CD4-positive, CD25-positive, alpha-beta regulatory T cell (primary cell): ENCODE measurements at places on chromosomes 3 and 15.

DNA sequence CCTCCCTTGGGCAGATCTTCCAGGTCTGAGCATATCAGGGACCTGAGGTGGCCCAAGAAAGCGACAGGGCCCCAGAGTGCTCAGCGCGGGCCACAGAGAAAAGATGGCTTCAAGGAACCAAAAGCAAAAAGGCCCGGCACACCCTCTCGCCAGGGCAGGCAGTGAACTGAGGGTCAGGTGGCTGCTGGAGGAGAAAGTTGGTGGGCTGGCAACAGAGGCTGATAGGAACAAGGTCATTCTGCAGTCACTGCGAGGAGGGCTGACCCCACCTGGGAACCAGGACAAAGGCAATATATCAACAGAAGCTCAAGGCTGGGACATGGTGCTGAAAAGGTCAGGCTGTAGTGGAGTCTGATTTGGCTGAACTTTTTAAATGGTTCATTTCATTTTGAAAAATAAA, 2.8 kb upstream of the ACSBG1 start:
- no peak for DNase-seq

GRCh38 chr15:26970712-26971210, at the start of gene GABRG3:
Gene GABRG3, plus strand, starts transcription at chr15:26971181.
- no peak for DNase-seq

DNA sequence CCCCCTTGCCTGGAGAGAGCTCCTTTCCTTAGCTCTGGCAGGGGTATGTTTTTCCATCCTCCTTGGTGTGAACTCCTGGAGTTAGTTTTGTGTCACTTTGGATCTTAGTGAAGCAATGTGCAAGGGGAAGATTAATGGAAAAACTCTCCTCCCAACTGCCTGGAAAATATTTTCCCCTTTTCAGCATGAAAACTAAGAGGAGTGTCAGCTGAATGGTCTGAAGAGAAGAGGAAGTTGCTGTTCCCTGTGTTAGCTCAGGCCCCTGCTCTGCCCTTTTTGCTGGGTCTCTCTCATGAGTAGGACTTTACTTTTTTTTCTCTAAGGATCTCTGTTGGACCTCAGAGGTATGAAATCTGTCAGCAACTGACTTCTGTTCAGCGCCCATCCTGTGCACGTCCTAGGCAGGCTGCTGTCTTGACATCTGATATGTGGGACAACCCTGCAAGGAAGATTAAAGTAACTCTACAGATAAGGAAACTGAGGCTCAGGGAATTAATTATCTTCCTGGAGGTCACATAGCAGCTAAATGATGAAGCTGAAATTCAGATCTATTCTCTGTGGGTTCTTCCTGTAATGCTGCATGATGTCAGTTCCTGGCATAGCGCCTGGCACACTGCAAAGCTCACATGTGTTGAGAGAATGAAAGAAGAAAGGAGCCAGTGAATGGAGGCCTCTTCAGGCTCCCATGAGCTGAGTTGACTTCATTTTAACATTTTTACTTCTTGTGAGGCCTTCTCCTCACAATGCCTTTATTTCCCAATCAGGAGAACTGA, 109.7 kb upstream of the GALNT15 start:
- DNase-seq, result no peak

GRCh38 chr15:34355241-34355640, 11.8 kb downstream of the LPCAT4 start:
- no peak for DNase-seq

GRCh38 chr3:105538483-105538882, 171.8 kb downstream of the ALCAM start:
- no peak for DNase-seq

DNA sequence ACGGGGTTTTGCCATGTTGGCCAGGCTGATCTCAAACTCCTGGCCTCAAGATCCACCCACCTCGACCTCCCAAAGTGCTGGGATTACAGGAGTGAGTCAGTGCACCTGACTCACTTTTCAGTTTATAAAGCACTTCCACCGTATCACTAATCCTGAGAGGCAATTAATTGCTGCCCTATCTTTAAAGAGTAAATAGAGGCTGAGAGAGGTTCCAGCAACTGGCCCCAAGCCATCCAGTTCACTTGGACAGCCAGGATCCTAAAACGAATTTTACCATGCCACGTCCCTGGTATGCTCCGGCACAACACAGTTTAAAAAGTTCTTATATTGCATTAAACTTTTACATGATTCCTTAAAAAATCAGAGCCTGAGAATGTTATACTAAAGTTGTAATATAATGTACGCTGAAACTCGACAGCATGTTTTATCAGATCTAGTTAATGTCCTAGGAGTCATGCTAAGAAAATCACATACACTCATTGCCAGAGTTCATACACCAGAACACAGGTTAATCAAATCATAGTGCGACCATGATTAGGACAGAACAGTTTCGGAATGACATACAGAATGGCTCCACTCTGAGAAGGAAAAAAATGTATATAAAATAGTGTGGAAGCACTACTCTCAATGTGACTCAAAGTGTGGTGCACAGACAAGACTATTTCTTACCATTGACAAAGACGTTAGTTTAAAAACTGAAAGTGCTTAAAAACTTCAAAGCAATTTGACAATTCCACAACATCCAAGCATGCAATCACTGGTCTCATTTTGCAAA, 125.4 kb downstream of the ULK4 start:
- DNase-seq, result peak; percentile 20

DNA sequence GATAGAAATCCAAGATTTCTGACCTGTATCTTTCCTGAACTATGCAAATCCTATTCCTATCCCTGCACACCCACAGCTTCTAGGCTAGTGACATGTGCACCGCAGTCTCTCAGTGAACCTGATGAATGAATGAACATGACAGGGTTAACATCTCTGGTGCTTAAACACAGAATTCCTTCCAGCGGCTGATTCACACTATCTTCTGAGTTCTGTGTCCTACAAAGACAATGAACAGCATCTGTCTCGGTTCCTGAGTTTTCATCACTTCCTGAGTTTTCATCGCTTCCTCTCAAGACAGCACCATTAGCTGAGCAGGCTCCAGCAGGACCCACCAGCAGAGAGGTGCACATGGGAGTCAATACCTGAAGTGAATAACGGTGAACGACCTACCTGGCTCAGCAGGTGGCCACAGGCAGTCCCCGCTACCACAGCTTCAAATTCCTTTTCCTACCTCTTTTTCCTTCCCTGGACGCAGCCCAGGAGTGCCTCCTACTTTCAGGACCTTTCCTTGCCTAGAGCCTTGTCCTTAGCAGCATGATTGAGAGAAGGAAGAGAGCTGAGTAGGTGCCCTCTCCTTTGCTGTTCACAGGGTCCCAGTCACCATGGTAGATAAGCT, 113.5 kb downstream of the IGF2BP2 start:
- no peak for DNase-seq

DNA sequence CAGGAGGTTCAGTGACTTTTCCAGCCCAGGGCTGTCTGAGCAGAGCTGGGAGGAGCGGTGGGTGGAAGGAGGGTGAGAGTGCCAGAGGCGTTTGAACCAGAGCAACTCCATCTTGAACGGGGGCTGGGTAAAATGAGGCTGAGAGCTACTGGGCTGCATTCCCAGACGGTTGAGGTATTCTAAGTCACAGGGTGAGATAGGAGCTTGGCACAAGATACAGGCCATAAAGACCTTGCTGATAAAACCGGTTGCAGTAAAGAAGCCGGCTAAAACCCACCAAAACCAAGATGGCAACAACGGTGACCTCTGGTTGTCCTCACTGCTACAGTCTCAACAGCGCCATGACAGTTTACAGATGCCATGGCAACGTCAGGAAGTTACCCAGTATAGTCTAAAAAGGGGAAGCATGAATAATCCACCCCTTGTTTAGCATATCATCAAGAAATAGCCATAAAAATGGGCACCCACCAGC, 60.2 kb downstream of the ABTB1 start:
- no peak for DNase-seq

DNA sequence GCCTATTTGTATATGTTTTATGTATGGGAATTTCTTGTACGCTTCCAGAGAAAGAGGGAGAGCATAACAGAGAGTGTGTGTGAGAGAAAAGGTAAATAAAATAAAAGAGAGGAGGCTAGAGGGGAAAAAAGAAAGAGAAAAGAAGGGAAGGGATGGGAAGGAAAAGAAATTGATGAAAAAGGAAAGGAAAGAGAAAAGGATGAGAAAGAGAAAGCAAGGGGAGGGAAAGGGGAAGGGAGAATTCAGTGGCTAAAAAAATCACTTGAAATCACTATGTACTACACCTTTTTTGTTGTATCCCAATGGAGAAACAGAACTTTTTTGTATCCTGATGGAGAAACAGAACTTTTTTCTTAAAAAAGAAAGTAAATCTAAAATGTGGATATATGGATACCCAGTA, 165.5 kb upstream of the MBNL1 start:
- DNase-seq, result no peak

DNA sequence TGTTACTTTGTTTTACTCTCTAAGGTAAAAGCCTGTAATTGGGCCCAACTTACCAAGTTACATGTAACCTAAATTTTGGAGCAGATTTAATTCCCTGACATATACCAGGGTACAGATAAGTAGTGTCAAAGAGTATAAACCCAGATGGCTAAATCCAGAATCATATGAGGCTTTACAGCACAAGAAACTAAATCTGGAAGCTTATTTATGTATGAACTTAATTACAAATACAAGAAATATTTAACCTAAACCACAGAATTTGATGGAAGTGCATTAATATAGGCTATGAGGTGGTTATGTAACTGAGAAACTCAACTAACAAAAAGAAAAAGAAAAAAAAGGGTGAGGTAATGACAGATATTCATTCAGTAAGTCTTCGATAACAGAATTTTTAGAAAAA, 930.2 kb upstream of the ALCAM start:
- DNase-seq, result no peak

DNA sequence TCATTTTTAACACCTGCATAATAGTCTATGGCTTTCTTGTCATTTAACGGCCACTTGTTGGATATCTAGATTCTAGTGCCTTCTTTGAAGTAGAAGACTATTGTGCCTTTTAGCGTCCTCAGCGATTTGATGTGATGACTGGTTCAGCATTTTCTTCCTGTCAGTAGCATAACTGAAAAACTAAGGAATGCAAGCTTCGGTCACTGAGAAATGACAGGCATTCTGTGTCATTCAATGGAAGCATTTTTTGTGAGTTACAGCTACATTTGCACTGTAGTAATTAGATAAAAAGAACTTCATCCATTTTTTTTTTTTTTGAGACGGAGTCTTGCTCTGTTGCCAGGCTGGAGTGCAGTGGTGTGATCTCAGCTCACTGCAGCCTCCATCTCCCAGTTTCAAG, 10.3 kb downstream of the NEK11 start:
- DNase-seq, result no peak

GRCh38 chr3:44561076-44561475, 6.1 kb downstream of the ZKSCAN7 start:
- DNase-seq, result no peak

GRCh38 chr15:28919679-28920655, 34.2 kb downstream of the APBA2 start:
- no peak for DNase-seq

DNA sequence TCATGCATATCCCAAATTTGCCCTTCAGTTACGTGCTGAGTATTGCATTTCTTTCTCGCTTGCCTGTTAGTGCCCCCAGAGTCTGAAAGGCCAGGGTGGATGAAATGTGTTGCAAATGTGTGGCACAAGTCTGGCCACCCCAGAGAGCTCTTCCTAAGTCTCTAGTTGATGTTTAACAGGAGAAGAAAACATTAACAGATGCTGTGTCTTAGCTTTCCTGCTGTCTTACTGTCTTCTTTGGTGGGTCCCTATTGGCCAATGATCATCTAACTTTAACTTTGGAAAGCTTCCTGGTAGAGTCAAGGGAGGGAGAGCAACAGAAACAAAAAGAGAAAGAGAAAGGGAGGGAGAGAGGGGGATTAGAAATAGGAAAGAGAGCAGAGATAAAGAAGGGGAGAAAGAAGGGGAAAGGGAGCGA, 76.7 kb upstream of the P3H2 start:
- DNase-seq, result no peak

DNA sequence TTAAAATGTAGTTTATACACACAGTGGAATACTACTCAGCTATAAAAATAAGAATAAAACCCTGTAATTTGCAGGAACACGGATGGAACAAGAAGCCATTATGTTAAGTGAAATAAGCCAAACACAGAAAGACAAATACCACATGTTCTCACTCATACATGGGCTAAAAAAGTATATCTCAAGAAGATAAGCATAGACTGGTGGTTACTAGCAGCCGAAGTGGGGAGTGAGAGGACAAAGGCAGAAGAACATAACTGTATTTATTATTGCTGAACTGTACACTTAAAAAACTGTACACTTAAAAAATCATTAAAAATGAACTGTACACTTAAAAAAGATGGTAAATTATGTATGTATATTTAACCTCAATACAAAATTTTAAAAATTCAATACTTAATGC, 11.0 kb downstream of the UBE3A start:
- DNase-seq, result no peak

- DNase-seq, result no peak
Measured at GRCh38 chr3:106332884-106333283, 464.1 kb upstream of the CBLB start.

- DNase-seq, result no peak
Measured at GRCh38 chr3:141218926-141219325, 12.7 kb upstream of the PXYLP1 start.

- no peak for DNase-seq
Measured at GRCh38 chr3:73687106-73688004, 62.6 kb upstream of the PDZRN3 start.

DNA sequence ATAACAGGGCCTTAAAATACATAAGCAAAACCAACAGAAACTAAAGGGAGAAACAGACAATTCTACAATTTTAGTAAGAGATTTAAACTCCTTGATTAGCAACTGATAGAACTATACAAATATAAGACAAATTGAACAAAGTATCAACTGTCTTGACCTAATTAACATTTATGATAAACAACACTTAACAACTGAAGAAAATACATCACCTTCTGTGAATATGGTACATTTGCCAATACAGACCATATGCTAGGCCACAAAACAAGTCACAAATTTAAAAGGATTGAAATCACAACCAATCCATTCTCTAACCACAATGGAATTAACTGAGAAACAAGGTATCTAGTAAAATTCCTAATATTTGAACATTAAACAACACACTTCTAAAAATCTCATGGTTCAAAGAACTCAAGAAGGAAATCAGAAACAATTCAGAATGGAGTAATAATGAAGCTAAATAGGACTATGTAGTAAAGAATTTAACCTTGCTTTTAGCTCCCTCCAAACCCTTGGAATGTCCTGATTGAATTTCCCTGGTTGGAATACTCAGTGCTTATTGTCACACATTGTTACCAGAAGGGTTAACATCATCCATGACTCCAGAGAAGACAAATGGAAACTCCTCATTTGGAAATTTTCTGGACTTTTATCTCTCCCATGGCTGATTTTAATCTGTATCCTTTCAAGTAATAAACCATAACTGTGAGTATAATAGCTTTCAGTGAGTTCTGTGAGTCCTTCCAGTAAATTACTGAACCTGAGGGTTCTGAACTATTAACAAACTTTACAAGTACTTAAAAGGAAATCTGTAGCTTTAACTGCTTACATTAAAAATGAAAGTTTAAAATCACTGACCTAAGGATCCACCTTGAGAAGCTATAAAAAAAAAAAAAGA, 88.8 kb downstream of the DLG1 start:
- no peak for DNase-seq

DNA sequence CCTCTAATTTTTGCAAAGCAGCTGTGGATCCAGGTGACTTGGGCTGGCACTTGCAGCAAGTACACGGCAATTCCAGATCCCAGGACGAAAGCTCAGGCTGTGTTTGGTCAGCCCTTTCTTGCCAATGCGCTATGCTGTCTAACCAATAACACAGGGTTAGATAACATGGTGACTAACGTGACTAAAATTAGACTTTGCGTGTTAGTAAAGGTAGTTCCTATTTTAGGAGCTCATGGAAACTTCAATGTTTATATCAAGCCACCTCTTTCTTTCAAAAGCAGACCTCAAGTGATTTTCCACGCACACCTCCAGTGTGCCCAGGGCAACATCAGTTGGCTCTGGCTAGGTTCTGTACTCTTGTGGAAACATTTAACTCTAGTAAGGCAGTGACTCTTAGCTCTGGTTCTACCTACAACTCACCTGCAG, 32.5 kb downstream of the CDCP1 start:
- no peak for DNase-seq
